ENCODE measurements at places on chromosomes 4 and X.

GRCh38 chrX:7972586-7972985 lies 45.4 kb upstream of the PNPLA4 start:
- no peak for DNase-seq

GRCh38 chr4:45750721-45751120 lies 373.1 kb downstream of the GABRG1 start:
- no peak for DNase-seq

DNA sequence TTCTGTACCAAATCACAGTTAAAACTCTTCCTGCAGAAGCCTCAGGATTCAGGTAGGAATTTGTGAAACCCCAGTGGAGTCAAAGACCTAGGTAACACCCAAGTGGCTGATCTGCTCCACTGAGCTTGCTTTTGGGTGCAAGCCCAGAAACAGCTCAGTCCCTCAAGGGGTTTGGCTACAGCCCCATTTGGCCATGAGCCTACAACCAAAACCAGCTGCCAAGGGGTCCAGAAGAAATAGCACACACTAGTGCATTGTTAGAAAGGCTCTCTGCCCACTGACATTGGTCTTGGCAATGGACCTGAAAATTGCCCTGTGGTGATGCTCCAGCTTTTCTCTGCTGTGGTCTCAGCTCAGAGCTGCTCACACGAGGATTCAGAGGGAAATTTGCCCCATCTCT lies 577.4 kb upstream of the INTU start:
- DNase-seq, result no peak

GRCh38 chr4:20480165-20480947 lies 219.9 kb upstream of the PACRGL start:
- no peak for DNase-seq

DNA sequence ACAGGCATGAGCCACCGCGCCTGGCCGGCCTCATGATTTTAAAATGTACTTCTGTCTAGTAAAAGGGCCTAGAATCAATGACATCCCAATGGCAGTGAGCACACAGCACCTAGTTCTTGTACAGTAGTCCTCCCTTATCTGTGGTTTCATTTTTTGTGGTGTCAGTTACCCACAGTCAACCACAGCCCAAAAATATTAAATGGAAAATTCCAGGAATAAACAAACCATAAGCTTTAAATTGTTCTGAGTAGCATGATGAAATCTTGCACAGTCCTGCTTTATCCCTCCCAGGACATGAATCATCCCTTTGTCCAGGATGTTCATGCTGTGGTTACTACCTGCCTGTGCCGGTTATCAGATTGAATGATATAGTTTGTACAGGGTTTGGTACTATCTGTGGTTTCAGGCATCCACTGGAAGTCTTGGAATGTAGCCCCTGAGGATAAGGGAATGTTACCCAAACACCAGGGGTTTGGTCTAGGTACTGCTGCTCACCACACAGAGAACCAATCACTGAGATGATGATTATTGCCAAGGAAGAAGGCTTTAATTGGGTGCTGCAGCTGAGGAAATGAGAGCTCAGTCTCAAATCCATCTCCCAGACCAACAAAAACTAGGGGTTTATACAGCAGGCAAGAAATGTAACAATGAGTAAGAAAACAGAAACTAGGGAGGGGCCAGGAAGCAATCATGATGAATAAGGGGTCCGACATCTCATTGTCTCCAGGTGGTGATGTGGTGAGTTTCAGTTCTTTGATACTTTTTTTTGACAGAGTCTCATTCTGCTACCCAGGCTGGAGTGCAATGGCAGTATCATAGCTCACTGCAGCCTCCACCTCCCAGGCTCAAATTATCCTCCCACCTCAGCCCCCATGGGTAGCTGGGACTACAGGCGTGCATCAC lies 16.2 kb upstream of the FHL1 start:
- no peak for DNase-seq

GRCh38 chr4:24070117-24070516 lies 180.3 kb upstream of the PPARGC1A start:
- DNase-seq, result no peak

- no peak for DNase-seq
These were observed 39.4 kb upstream of the NDP start for GRCh38 chrX:44012484-44013096.

- no peak for DNase-seq
These were observed 15.9 kb downstream of the TMEM192 start for GRCh38 chr4:165096776-165097175.

- no peak for DNase-seq
These were observed at the start of gene DNASE1L1 for GRCh38 chrX:154409222-154409871. TSS of gene DNASE1L1 (minus strand) at chrX:154409254. CDS start at chrX:154405568, 3,686 bp downstream.

DNA sequence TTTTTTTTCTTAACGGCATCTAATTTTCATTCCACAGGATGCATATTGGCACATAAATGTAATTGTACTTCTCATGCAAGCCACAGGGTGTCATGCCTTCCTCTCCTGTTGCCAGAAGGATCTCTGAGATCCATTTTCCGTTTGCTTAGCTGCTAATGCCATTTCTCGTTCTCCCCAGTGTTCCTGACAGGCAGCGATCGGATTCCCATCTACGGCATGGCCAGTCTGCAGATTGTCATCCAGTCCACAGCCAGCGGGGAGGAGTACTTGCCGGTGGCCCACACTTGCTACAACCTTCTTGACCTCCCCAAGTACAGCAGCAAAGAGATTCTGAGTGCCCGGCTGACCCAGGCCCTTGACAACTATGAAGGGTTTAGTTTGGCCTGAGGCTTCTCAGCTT lies 8.9 kb upstream of the NAP1L5 start:
- no peak for DNase-seq

GRCh38 chrX:104112326-104112951 lies at the start of gene ZCCHC18:
TSS of gene ZCCHC18 (plus strand) at chrX:104112523. CDS start at chrX:104114112, 1,589 bp downstream.
- peak; percentile 19 for DNase-seq

- DNase-seq, result no peak
These were observed at the start of gene STOX2 for GRCh38 chr4:183905081-183905592. TSS of gene STOX2 (plus strand) at chr4:183905307. CDS start at chr4:183906791, 1,484 bp downstream.

DNA sequence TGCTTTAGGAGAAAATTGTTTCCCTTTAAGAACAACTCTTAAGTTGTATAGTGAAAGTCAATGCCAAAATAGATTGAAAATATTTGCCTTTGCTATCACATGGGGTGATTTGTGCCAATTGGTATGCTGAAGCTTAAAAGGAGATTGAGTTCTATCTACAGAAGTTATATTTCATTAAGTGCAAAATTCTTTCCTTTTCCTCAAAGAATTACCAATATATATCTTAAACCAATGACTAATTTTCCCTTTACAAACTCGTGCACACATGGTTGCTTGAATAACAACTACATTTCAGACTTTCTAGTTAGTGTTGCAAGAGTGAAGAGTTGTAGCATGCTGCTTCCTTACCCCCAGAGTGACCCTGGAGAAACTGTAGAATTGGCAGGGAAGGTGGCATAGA lies 990.0 kb upstream of the PABPC4L start:
- DNase-seq, result no peak

- DNase-seq, result no peak
These were observed 3.8 kb downstream of the MAEA start for GRCh38 chr4:1293531-1293941.

- no peak for DNase-seq
These were observed 13.1 kb upstream of the NDST4 start for GRCh38 chr4:115126491-115126890.

DNA sequence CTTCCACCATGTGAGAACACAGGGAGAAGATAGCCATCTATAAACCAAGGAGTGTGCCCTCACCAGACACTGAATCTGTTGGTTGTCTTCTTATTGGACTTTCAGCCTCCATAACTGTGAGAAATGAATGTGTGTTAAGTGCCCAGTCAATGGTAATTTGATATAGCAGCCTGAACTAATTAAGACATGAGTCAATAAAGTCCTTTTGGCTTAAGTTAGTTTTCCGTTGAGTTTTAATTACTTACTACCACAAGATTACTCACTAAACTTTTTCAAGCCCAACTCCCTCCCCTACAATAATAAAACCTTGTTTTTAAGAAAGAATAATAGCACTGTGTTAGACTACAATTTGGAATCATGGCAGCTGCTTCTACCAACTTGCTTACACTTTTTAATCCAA lies 324.2 kb downstream of the PCDH19 start:
- no peak for DNase-seq

DNA sequence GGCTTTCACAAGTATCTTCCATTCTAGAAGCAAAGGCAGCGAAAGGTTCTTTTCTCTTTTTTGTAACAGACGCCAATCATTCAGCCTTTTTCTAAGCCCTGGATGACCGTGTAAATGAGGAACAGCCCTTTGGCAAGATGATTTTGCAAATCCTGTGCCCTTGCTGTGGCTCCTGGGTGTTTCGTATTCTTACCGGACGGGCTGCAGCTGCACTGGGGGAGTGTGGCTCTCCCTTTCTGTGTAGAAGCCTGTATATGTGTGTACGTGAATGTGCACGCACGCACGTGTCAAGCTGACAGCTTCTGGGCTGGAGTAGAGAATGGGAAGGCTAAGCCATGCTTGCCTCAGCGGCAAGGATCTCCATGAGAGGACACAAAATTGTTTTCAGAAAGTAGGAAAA lies 8.2 kb downstream of the GRPEL1 start:
- DNase-seq, result no peak

DNA sequence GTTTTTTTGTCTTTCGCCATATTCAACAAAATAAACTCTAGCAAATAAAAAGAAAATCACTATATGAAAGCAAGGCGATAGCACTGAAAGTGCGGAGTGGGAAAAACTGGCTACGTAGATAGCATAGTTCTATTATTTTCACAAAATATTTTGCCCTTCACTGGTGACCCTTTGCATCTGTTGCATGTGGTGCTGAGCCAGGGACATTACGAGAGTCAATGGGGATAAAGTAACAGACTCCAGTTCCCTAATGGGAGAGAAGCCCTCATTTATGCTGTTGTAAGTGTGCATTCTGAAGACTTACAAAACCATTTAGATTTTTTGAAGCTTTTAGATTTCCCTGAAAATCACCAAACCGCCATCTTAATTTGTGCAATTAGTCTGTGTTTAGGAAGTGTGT lies 501.6 kb downstream of the PPARGC1A start:
- no peak for DNase-seq

- no peak for DNase-seq
These were observed 93.0 kb downstream of the TSPAN7 start for GRCh38 chrX:38654302-38654701.

DNA sequence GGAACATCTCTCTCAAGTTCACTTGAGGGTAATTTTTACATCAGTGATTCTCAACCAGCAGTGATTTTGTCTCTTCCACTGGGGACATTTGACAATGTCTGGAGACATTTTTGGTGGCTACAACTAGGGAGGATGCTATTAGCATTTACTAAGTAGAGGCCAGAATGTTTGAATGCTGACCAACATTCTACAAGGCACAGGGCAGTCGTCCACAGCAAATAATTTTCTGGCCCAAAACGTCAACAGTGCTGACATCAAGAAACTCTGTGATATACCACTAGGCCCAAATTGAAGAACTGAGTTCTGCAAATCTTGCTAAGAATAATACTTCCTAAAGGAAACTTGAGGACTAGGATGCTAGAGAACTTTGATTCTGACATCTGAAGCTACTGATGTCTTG lies 7.1 kb downstream of the KLKB1 start:
- DNase-seq, result no peak

- DNase-seq, result no peak
These were observed 176.9 kb upstream of the HS3ST1 start for GRCh38 chr4:11605597-11605996.

DNA sequence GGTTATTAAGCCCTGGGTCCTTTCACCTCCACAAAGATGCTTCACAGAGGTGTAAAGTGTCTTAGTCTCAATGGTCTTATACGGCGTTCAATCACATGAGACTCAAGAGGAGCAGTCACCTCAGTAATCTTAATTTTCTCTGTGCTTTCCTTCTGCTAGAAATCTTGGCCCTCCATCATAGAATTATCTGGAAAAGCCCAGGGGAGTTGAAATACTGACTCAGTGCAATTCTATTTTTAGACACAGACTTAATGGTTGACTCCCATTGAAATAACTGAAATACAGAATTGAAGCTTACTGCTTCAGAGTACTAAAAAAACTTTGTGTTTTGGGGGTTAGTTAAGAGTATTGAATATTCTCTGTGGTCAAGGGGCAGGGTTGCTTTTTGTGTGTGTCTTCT lies 94.5 kb upstream of the IL15 start:
- no peak for DNase-seq

GRCh38 chrX:145213504-145213903 lies 33.8 kb upstream of the SPANXN1 start:
- DNase-seq, result no peak

DNA sequence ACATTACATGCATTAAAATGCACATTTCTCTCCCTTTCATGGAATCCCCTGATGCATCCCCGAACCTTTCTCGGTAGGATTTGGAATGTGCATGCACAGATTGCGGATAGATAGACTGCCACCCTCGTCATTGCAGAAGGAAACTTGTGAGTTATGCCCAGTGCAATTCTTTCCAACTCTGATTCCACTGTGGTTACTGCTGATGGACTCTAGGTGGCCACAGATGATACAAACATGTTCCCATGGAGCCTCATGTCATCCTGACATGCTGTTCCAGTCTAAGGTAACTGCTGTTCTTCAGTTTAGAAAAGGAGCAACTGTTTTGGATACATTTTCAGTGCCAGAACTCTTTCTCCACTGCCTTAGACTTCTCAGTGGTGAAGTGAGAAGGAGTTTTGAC lies 9.1 kb upstream of the VCX3B start:
- DNase-seq, result no peak

DNA sequence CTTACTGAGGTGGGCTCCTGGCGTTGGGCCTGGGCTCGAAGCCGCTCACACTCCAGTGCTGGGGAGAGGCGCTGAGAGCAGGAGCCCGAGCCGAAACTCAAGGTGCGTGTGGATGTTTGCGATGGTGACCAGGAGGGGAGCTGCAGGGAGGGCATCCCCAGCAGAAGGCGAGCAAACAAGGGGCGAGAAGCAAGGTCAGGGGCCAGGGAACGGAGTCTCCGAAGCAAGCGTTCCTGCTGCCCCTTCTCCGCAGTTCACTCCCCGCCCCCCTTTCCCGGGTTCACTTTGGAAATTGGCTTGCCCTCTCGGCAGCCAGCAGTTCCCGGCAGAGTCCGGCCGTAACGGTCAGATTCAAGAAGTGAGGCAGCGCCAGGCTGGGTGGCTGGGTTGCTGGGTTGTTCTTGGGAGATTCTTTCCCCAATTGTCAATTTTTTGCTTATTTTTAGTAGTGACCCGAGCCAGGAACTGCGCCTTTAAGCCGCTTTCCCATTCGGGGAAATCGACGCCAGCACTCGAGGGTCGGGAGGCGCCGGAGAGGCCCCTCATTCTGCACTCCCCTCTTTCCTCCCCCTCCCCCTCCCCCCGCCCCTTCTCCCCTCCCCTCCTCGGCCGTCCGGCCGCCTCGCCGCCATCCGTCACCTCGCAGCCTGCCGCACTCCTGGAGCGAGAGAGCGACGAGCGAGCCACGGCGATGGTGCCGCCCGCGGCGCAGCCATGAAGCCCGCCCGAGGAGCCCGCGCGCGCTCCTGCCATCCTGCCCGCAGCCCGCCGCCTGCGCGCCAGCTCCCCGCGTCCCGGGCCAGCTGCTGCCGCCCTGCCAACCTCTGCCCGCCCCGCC lies at the start of gene FRMPD3:
Gene FRMPD3 (plus strand): TSS at position 655 of the 838 bp plus-strand sequence. CDS start 76,937 bp downstream, outside the sequence.
- no peak for DNase-seq

- DNase-seq, result no peak
These were observed 103.7 kb downstream of the SCD5 start for GRCh38 chr4:82694892-82695291.

- DNase-seq, result no peak
These were observed 368.2 kb upstream of the NR3C2 start for GRCh38 chr4:148810461-148810860.

- DNase-seq, result no peak
These were observed 5.4 kb upstream of the ASB5 start for GRCh38 chr4:176274441-176274840.

GRCh38 chr4:24858026-24858425 lies 54.8 kb downstream of the CCDC149 start:
- DNase-seq, result no peak
